ENCODE measurements at places on chromosomes 16 and 17.

GRCh38 chr17:16906680-16907079 lies 65.2 kb downstream of the TNFRSF13B start:
- DNase-seq: no peak

DNA sequence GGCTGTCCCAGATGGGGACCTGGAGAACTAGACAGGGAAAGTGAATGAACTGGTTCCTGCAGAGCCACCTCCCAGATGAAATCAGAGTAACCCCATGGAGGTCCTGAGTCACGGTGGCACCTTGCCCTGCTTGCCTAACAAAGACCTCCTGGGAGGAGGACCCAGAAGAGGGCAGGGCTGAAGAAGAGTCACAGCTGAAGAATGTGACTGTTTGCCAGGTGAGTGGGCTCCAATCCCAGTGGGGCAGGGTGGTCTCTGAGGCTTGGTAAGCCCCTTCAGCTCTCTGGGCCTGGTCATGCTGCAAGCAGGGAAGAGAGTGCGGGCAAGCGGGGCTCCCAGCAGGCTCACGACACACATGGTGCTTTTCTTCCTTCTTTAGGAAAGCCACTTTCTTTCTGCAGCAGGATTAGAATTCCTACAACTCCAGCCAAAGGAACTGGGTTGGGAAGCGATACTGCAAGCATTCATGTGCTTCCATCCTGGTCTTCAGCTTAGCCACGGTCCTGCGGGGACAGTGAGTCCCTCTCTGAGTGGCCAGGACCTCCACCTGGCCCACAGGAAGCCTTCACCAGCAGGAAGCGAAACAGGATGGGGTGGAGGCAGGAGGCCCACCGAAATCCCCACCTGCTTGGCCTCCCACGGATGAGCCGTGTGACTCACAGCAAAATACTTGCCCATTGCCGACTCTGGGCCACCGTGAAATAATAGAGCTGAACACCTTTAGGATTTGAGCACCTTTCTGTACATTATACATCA lies 4.3 kb downstream of the C16orf74 start:
- DNase-seq: no peak

GRCh38 chr17:82383411-82383810 lies 11.8 kb downstream of the UTS2R start:
- DNase-seq: no peak

DNA sequence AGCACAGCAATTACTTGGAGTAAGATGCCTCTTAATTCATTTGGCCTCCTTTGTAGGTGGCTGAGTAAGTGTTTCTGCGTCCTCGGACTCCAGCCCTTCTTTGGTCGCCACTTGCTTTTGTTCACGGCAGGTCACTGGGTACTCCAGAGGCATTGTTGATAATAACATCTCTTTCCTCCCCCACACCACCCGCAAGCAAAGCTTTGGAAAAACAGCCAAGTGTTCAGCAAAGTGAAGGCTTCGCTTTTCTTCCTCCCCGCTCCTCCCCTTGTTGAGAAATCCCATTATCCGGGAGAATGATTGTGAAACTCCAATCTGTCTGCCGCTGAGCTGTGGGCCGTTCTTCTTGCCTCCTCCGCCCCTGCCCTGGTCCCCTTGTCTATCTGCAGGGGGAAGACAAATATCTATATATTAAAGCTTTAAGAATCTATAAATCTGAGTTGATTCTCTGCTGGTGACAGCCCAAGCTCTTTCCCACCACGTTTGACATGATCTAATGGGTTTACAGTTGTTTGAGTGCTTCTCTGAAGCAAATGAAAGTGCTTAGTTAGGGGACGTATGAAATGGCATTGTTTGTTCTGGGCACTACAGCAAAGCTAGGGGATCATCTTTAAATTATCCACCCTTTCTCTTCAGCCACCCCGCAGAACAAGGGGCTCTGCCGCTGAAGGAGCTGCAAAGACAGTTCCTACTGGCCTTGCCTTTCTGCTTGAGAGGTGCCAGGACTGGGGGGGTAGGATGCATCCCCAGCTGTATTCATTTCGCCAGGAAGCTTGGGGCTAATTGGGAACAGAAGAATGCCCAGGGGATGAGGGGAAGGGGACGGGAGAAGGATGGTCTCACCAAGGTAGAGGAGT lies 167.1 kb downstream of the CCDC182 start:
- no peak for DNase-seq

DNA sequence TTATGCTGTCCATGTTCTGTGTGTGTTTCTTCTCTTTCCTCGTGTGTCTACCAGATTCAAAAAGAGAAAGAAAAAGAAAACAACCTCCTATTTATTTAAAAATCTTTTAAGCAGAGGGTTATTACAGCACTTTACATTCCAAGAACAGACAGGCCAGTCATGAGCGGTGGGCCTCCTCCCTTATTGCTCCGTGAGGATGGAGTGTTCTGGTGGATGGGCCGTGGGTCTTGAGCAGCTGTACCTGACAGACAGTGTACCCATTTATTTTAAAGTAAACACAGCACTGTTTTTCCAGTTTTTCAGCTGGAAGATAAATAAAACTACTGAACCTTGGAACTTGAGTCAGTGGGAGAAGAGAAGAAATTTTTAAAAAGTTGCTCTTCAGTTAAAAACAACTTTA lies 52.4 kb downstream of the WWP2 start:
- DNase-seq: no peak

DNA sequence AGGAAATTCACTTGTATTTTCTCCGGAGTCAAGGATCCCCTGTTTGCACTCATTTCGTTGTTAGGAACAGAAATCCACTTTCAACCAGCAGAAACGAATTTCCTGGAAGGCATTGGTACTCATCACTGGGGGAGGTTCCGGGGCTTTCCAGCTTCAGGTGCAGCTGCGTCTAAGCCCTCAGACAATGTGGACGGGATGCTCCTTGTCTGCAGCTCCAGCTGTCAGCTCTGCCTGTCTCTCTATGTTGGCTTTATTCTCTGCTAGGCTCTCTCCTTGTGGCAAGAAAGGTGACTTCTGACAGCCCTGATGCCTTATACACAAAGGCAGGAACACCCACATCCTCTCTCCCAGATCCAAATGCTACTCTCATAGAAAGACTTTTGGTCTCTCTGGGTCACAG lies 183.9 kb upstream of the HSBP1 start:
- no peak for DNase-seq

GRCh38 chr16:25922438-25922837 lies 230.7 kb downstream of the HS3ST4 start:
- no peak for DNase-seq

DNA sequence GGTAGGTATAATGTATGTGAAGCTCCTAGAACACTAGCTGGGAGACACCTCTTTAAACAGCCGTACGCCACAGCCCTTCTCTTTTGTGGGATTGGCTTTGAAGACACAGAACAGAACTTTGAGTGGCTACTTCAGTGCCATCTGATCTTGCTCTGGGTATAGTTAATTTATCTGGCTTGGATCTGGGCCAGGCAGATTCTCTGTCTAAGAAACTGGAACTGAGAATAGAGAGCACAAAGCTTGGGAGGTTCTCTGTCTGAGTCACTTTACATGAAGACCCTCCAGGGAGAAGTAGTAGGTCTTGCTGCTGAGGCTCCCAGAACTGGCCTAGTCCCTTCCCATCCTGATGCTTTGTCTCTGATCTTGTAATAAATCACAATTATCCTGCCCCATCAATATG lies 721.0 kb upstream of the KIF2B start:
- no peak for DNase-seq

DNA sequence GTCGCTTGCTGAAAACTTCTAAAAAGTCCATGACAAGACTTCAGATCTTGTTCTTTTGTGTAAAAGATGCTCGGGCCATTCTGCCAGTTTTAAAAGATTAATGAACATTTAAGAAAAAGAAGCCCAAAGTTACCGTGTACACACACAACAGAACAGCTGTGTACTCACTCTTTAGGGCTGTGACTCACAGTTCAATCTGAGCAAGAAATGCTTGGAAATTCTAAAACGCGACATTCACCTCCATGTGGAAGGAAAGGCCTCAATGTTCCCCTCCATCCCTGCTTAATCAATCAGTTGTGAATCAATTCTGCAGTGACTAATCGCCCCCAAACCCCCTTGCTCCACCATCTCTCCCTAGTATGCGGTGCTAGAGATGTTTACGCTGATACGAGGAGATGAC lies 609.9 kb upstream of the SALL1 start:
- DNase-seq: no peak

- no peak for DNase-seq
These were observed 23.8 kb upstream of the TMEM101 start for GRCh38 chr17:44038604-44039011.

- DNase-seq: no peak
These were observed 110.7 kb downstream of the SOCS1 start for GRCh38 chr16:11145173-11145818.
